Activated CD4-positive, alpha-beta T cell treated with anti-CD3 and anti-CD28 coated beads, Interleukin-2, amount 10 ng/mL, durations not matched to agents 7 days and 5 days (primary cell): ENCODE measurements at places on chromosomes 3 and 15. TPM values are rescaled to one million over a fixed set of nuclear protein-coding genes. Genes with fewer than 3 reads are reported as not detected.

Gene SLC9A9
- total RNA-seq, result 16.4 TPM

- DNase-seq, result no peak
Observed at GRCh38 chr15:72304596-72304995, 15.4 kb downstream of the CELF6 start.

- no peak for DNase-seq
Observed at GRCh38 chr3:127407026-127407939, 119.4 kb upstream of the PRR20G start.

GRCh38 chr3:106814231-106814630 is 563.0 kb upstream of the CCDC54 start:
- DNase-seq, result no peak

GRCh38 chr3:40312661-40313226 is 3.2 kb downstream of the EIF1B start:
- no peak for DNase-seq

- DNase-seq, result no peak
Observed at GRCh38 chr3:192795021-192795420, 67.7 kb upstream of the FGF12 start.

GRCh38 chr3:95775486-95776094 is 1038.8 kb upstream of the EPHA6 start:
- DNase-seq, result no peak
